ENCODE measurements at places on chromosomes 11 and 22.
A peak's percentile ranks its signal among the peaks of the same experiment; 100 is the strongest.

DNA sequence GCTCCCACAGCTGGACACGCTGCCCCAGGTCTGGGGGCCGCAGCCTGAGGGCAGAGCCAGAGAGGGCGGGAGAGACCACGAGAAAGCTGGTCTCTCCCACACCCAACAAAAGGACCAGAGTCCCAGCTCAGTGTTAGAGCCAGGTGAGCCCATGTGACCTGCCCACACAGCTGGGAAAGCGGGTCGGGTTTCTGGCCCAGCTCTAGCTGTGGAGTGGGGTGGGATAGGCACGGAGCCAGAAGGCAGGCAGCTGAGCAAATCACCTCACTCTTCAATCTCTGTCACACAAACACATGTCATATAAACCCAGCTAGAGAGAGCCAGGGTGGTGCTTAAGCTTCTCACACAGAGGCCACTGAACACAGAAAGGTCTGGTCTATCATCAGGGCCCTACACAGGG is 7.8 kb upstream of the EIF3D start:
- no peaks in the 10 kb centered on the region for H3K4me1 ChIP-seq
- no peak overlapping the region for H3K27ac ChIP-seq
- no peak for DNase-seq
- no peak overlapping the region for H3K4me3 ChIP-seq

- H3K36me3 ChIP-seq: no peaks in the 10 kb centered on the region
- no peaks in the 10 kb centered on the region for H3K27me3 ChIP-seq
- no peak overlapping the region for H3K27ac ChIP-seq
- H3K4me1 ChIP-seq: no peaks in the 10 kb centered on the region
- no peak overlapping the region for H3K4me3 ChIP-seq
These were observed 167.1 kb downstream of the C11orf91 start for GRCh38 chr11:33533386-33534052.

- no peak overlapping the region for H3K27ac ChIP-seq
- H3K4me3 ChIP-seq: no peak overlapping the region
- no peak for DNase-seq
These were observed 842.7 kb upstream of the CCDC90B start for GRCh38 chr11:84128840-84129239.

- DNase-seq: peak; percentile 44
- H3K4me1 ChIP-seq: no peaks in the 10 kb centered on the region
- H3K36me3 ChIP-seq: no peaks in the 10 kb centered on the region
- H3K4me3 ChIP-seq: no peak overlapping the region
- H3K27me3 ChIP-seq: no peaks in the 10 kb centered on the region
- H3K27ac ChIP-seq: no peak overlapping the region
These were observed 26.8 kb upstream of the TSKU start for GRCh38 chr11:76756341-76756741.

- H3K4me3 ChIP-seq: no peak overlapping the region
- H3K27ac ChIP-seq: no peak overlapping the region
- H3K4me1 ChIP-seq: peaks cover 7% of the 10 kb centered on the region
- DNase-seq: no peak
- H3K36me3 ChIP-seq: peaks cover 21% of the 10 kb centered on the region
These were observed 22.4 kb downstream of the C22orf23 start for GRCh38 chr22:37930952-37931440.

GRCh38 chr11:128335729-128336128 is 251.6 kb downstream of the ETS1 start:
- no peaks in the 10 kb centered on the region for H3K36me3 ChIP-seq
- no peak overlapping the region for H3K4me3 ChIP-seq
- no peak overlapping the region for H3K27ac ChIP-seq
- DNase-seq: no peak
- H3K27me3 ChIP-seq: no peaks in the 10 kb centered on the region

DNA sequence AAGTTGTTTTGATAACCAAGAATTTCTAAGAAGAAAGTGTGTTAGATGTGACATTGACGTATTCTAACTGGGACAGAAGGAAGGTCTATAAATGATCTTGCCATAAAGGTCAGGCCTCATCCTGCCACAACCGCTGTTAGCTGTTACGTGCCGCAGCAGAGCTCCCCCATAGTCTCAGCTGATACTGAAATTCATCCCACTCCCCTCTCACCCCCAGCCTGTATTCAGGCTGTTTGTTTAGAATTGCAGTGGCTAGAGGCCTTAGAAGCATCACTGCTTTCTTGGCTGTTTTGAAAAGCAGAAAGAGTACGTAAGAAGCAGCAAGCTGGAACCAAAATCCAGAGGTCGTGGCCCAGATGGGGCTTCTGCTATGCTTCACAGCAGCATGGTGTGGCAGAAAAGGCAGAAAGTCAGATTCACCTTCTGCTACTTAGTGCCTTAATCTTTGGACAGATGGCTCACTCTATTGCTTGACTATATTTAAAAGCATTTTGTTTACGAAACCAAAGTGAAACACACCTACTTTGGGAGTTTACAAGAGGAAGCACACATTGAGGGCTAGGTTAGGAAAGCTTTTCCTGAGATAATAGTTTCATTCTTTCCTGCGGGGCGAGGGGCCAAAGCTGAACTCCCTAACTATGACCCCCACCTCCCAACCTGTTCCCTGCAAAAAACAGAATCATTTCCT is 950 bp upstream of the LAYN start:
- no peak for DNase-seq
- peak overlapping the region; percentile 82 for H3K4me3 ChIP-seq
- H3K27me3 ChIP-seq: no peaks in the 10 kb centered on the region
- peak overlapping the region; percentile 95 for H3K27ac ChIP-seq

DNA sequence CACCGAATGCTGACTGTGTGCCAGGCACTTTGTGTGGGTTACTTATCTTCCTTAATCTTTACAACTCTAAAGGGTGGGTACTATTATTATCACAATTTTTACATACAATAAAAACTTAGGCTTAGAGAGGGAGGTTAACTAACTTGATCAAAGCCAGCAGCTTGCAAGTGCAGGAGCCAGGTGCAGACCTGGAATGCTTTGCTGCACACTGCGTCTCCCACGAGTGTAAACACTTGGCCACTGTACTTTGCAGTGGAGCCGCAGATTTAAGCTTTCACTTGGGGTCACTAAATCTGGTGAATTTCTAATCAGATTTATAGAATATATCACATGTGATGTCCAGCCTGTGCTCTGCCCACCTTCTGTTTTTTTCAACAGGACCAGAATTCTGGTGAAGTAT is 36.7 kb downstream of the AMOTL1 start:
- H3K4me1 ChIP-seq: peaks cover 24% of the 10 kb centered on the region
- no peak overlapping the region for H3K27ac ChIP-seq
- H3K27me3 ChIP-seq: no peaks in the 10 kb centered on the region
- H3K36me3 ChIP-seq: peaks cover 36% of the 10 kb centered on the region
- H3K4me3 ChIP-seq: no peak overlapping the region

- no peaks in the 10 kb centered on the region for H3K27me3 ChIP-seq
- no peaks in the 10 kb centered on the region for H3K36me3 ChIP-seq
- no peak for DNase-seq
- no peak overlapping the region for H3K4me3 ChIP-seq
- no peaks in the 10 kb centered on the region for H3K4me1 ChIP-seq
- H3K27ac ChIP-seq: no peak overlapping the region
These were observed 665.8 kb downstream of the NTM start for GRCh38 chr11:132036220-132036619.

DNA sequence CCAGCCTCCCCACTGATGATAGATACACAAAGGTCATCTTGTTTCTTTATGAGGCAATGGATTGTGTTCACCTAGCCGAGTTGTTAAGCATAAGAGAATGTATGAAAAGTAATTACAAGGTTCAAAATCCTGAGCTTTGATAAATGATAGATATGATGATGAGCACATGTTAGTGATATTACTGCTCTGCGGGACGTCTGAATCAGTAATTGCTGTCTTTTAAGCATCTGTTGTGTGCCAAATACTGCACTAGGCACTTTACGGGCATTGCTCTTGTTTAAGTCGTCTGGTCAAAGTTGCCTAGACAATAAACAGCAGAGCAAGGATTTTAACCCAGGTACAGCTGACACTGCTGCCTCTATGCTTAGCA is 559 bp upstream of the RNF141 start:
- peak overlapping the region; percentile 77 for H3K27ac ChIP-seq
- peak; percentile 44 for DNase-seq
- peak overlapping the region; percentile 89 for H3K4me3 ChIP-seq
- H3K27me3 ChIP-seq: no peaks in the 10 kb centered on the region
- peaks cover 7% of the 10 kb centered on the region for H3K4me1 ChIP-seq
- no peaks in the 10 kb centered on the region for H3K36me3 ChIP-seq

GRCh38 chr11:87361891-87362290 is 324.2 kb downstream of the TMEM135 start:
- no peak overlapping the region for H3K4me3 ChIP-seq
- no peaks in the 10 kb centered on the region for H3K4me1 ChIP-seq
- H3K27ac ChIP-seq: no peak overlapping the region
- DNase-seq: no peak

DNA sequence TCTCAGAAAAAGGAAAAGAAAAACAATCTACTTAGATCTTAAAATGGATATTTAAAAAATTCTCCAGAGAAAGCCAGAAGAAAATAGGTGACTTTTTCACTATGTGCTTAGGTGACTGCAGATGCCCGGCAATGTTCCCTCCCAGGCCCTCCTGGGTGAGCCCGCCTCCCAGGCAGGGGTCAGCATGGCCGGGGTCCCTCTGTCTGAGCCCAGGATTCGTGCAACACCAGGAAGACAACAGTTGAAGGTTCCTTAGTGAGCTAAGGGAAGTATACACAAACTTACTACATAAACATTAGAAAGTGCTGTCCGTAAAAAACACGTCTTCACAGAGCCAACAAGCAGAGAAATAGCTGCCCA is 11.6 kb downstream of the MAPK8IP2 start:
- H3K36me3 ChIP-seq: no peaks in the 10 kb centered on the region
- H3K4me1 ChIP-seq: no peaks in the 10 kb centered on the region
- no peaks in the 10 kb centered on the region for H3K27me3 ChIP-seq

GRCh38 chr22:21683401-21683811 is 17.6 kb downstream of the PPIL2 start:
- no peak overlapping the region for H3K4me3 ChIP-seq
- H3K27ac ChIP-seq: no peak overlapping the region
- H3K36me3 ChIP-seq: peaks cover 46% of the 10 kb centered on the region

DNA sequence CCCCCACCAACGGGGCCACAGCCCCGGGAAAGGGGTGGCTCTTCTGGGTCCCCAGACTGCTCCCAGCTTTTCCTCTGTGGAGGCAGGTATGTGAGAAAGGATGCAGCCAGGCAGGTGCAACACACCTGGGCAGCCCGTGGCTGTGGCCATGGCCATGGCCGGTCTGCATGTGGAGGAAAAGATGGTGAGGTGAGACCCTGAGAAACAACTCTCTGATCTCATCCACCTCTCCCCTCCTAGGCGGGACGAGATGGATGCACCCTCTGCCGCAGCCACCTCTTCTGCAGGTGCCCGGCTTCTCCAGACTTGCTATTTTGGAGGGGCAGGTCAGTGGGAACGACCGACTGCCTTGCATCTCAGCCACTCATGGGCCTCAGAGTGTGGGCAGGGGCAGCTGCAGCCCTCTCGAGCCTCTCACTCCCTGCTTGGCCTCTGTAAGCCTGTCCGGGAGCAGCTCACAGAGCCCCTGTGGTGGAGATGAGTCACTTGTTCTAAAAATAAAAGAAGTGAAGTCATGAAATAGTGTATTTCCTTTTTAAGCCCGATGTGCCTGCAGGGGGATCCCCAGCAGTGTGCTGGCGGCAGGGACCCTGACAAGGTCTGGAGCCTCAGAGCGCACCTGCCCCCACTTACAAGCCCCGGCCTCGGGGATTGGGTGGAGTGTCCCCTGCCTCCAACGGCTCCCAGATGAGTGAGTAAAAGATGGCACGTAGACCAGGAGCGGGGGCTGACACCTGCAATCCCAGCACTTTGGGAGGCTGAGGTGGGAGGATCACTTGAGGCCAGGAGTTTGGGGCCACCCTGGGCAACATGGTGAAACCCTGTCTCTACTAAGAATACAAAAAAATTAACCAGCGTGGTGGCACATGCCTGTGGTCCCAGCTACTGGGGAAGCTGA is 10.7 kb downstream of the SMIM38 start:
- peak overlapping the region; percentile 32 for H3K27ac ChIP-seq
- H3K27me3 ChIP-seq: no peaks in the 10 kb centered on the region
- H3K4me1 ChIP-seq: peaks cover 13% of the 10 kb centered on the region

DNA sequence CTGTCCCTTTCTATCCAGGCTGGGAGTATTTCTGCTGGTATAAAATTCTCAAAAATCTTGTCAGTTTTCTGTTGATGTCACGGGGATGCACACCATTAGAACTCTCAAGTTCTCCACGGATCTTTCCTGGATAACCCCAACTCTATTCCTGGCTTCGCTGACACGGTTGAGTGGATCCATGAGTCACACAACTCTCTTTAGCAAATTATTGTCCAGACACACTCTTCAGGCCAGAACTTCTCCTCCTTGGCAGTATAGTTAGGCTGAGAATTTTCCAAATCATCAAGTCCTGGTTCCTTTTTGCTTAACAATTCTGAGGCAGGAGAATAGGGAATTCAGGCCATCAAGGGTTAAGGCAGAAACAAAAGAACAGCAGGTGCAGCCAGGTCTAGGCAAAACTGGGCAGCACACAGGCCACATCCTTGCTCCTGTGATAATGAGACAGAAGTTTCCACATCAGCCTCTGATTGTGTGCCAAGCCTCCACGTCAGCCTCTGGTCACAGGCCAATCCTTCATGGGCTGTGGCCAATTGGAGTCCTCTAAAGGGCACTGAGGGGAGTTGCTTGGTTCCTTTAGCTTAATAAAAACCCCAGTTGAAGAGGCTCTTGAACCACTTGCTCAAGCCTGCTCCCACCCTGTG is 5.7 kb upstream of the ACAT1 start:
- no peaks in the 10 kb centered on the region for H3K36me3 ChIP-seq
- H3K4me3 ChIP-seq: no peak overlapping the region
- H3K27me3 ChIP-seq: no peaks in the 10 kb centered on the region
- no peaks in the 10 kb centered on the region for H3K4me1 ChIP-seq
- H3K27ac ChIP-seq: peak overlapping the region; percentile 44

DNA sequence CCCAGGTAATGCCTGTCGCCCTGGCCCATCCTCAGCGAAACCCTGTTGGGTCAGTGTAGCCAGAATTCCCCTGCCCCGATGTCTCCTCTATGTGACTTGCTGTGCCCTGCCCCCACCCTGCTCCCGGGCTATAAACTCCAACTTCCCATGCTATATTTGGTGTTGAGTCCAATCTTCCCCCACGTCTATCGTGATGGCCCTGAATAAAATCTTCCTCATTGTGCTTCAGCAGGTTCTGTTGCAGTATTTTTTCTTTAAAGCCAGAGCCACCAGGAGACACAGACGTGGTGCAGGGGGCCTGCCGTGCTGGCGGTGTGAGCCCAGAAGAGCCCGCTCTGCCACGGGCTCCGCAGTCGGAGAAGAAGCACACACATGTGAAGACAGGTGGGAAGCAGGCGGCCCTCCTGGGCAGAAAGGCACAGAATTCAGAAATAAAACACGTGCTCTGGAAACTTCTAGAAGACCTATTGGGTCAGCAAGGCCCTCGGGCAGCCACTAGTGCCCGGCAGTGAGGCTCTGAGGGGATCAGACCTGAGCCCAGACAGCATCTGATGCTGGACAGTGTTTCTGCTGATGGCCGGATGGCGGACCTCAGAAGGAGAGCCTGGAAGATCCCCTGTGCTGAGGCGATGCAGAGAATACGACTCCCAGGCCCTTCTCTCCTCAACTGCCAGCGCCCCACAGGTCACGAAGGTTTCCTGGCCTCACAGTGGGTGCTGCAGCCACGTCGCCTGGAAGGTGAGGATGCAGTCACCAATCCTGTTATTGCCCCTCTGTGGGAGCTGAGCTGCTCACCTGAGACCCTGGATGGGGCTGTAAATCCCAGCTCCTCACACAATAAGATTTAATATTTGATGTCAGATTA is 501.9 kb downstream of the BRD1 start:
- no peak for DNase-seq
- peaks cover 3% of the 10 kb centered on the region for H3K4me1 ChIP-seq
- H3K36me3 ChIP-seq: no peaks in the 10 kb centered on the region
- H3K4me3 ChIP-seq: no peak overlapping the region
